ENCODE measurements at places on chromosomes 5 and 9.

- DNase-seq: no peak
Observed at GRCh38 chr9:124133727-124134126, 122.2 kb downstream of the LHX2 start.

DNA sequence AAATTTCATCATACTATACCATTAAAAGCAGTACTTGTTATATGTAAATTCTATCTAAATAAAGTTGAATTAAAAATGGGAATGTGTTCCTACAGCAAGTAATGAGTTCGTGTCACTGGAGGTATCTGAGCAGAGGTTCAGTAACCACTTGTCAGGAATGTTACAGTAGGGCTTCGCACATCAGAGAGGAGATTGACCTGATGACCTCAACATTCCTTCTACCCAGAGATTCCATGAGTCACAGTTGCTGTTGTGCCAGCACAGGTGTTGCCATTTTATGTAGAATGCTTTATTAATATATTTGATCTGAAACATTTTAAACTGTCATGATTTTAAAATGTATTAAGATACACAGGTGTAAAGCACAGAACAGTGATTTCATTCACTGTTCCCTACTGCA is 60.3 kb downstream of the STX17 start:
- no peak for DNase-seq

DNA sequence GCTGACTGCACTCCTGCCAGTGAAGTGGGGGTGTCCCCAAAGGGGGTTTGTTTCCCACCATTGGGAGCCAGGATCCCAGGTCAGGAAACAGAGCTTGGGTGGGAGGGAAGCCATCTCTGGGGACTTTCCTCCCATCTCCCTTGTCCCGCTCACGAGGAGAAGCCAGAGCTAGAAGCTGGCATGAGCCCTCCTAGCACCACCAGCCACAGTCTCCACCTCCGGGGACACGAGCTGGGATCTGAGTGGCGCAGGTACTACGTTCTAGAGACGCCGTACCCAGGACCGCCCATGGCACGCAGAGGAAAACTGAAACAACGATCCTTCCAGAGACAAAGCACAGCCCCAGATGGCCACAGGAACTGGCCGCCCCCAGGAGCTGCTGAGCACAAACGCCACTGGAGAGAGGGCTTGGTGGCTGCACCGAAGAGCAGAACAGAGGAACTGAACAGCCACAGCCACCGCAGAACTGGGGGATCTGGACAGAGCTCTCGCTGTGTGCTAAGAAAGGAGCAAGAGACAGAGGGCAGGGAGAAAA is 29.8 kb downstream of the ADAMTS2 start:
- no peak for DNase-seq

- no peak for DNase-seq
Observed at GRCh38 chr9:123999661-124000060, 11.9 kb upstream of the LHX2 start.

DNA sequence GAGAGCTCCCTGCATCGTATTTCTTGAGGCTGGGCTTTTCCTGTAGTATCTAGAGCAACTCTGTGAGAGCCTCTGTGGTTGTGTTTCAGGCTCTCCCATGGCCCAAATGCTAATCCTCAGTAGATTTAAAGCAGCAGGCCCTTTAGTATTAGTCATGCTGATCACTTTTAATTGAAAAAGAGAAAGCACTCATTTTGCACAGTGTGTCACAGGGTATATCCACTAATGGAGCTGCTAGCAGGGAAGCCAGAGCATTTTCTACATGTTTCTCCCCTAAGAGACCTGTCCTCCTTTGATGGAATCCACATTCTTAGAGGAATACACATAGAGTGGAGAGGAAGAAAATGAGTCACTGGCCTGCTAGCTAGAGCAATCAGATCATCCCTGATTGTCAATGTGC is 348.5 kb downstream of the TMEM232 start:
- no peak for DNase-seq
